Activated naive CD4-positive, alpha-beta T cell treated with anti-CD3 and anti-CD28 coated beads, Interleukin-2, amount 50 U/mL, for 72 hours (primary cell): ENCODE measurements at places on chromosomes 7 and 10. TPM values are rescaled to one million over a fixed set of nuclear protein-coding genes. Genes with fewer than 3 reads are reported as not detected.
A peak's percentile ranks its signal among the peaks of the same experiment; 100 is the strongest.

FFAR4 gene
- total RNA-seq = not detected

SLC37A3 gene
- 55.6 TPM for total RNA-seq

PCLO gene
- not detected for total RNA-seq

TMEM270 gene
- total RNA-seq = not detected

GPR85 gene
- total RNA-seq = not detected

SHTN1 gene
- not detected for total RNA-seq

CDCA7L gene
- total RNA-seq = 92.3 TPM

NPFFR1 gene
- not detected for total RNA-seq

KCP gene
- total RNA-seq = 0.16 TPM

TSPAN15 gene
- 1.3 TPM for total RNA-seq

ITGA8 gene
- not detected for total RNA-seq

MAGI2 gene
- total RNA-seq = not detected

ACBD7 gene
- 3.1 TPM for total RNA-seq

GRCh38 chr7:47587351-47587750 lies 5.4 kb upstream of the TNS3 start:
- no peak for DNase-seq

- DNase-seq = no peak
These were observed 449.6 kb downstream of the KCNMA1 start for GRCh38 chr10:77188000-77188395.

DNA sequence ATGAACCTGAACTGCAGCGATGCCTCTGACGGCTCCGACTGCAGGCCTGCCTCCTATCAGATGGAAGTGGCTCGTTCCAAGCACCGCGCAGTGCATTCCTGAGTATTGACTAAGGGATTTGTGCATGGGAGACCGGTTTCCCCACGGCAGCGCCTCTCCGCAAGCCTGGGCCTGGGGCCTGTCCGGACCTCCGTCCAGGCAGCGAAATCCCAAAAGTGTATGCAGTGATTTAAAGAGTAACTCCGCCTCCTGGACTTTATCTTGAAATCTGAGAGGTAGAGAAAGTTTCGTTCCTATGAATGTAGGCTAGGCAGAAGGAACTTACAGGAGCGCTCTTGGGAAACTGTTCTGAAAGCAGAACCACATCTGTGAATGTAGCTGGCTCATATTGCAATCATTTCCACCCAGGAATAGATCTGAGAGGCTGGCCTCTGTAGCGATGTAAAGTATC lies 106.2 kb upstream of the CELF2 start:
- no peak for DNase-seq

GRCh38 chr7:4700577-4701235 lies 18.6 kb downstream of the FOXK1 start:
- DNase-seq = no peak

DNA sequence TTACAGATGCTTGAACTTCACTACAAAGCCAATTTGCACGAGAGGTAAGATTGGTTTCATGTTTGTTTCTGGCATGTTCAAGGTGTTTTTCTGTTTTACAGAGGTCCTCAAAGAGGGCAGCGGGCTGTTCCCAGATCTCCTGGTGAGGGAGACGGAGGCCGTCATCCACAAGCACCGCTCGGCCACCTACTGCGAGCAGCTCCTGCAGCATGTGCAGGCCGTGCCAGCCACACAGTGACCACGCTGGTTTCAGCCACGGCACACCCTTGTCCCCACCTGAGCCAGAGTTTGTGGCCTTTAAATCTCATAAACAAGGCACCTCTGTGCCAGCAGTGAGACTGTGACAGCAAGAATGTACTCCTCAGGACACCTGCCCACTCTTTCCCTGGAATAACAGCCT lies 46.9 kb upstream of the SUN1 start:
- no peak for DNase-seq

DNA sequence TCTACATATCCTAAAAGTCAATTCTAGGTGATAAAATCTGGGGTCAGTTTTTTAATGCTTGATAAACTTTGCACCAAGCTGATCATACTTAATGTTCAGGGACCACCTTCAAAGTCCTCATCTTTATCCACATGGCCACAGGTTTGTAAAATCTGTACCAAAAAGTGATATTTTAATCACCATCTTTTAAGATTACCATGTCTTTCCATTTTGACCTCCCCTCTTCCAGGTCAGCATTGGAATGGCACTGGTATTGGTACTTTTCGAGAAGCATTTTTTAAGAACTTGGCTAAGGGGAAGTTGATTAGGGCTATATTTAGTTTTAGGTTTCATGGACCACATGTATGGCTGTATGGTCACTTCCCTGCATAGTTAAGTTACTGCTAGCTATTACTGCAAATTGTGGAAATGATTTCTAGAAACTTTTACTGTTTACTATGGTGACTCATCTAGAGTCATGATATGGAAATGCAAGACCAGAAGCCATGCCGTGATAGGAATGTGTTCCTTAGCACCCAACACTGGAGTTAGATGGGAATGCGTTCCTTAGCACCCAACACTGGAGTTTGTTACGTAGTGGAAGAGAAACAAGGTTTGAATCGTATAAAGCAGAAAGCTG lies 50.8 kb upstream of the ABLIM1 start:
- no peak for DNase-seq

DNA sequence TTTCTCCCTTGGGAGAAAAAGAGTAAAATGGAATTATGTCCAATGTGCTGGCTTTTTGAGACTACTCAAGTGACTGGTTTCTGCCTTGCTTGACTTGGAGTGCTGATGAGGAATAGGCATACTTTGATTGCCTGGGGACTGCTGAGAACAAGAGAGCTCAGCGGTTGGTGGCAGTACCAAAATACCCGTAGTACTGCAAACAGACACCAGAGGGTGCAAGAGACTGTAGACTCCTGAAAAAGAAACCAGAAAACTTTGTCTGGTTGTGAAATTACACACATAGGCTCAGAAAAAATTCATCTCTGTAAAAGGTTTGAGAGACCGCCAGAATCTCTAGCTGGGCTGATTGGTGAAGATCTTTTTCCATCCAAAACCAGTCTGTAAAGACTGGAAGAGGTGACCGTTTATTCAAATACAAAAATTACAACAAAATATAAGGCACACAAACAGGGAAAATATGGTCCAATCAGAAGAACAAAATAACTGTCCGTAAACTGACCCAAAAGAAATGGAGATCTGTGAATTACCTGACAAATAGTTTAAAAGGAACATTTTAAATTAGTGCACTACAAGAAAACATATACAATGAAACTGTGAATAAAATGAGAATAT lies 18.5 kb downstream of the BICC1 start:
- peak; percentile 68 for DNase-seq

DNA sequence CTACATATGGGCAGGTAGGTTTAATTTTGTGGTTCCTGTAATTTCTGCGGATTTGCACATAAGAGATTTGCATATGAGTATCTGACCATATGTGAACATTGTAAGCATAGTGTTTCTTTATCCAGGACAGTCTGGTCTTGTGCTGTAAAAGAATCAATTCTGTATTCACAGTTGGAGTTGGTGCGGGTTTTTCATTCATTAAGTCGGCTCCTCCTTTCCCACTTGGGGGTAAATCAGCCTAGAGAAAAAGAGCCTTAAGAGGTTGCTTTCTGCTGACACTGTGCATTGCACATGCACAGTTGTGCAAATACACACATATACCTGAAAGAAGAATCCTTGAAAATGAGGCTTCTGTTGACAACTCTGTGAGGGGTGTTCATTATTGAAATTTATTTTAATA lies 6.1 kb upstream of the CYP26C1 start:
- DNase-seq = no peak

DNA sequence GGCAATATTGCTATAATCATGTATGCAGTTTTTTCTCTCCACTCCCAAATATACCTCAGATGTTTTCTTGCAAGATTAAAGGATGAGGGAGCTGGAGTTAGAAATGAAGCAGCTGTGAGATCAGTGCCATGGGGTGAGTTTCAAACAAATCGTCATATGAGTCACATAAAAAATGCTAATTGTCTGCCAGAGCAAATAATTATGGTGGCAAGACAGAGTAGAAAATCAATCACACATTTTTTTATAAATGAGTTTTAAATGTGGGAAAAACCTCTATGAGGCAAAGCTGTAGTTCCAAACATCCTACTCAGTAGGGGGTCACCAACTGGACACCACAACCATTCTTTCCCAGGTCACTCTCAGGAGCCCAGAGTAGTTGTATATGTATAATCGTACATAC lies 55.3 kb downstream of the CH25H start:
- DNase-seq = no peak

- no peak for DNase-seq
These were observed 62.0 kb upstream of the NRBF2 start for GRCh38 chr10:63071145-63071544.

DNA sequence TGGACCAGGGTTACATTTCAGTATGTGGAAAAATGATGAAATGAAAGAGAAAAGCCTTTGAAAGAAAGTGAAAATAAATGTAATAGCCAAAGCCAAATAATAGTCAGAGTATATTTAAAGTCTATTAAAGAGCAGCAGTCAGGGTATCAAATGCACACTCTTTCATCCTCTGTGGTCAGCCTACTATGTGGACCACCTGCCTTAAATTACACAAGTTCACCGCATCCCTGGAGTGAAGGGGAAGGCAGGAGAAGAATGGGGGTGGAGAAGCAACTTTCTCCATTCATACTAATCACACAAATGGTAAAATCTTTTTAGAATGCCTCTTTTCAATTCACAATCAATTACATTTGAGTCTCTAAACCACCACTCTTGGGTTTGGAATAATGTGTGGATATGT lies 16.0 kb downstream of the TWIST1 start:
- no peak for DNase-seq

- no peak for DNase-seq
These were observed 45.9 kb downstream of the GATA3 start for GRCh38 chr10:8100366-8100765.

- DNase-seq = no peak
These were observed 116.0 kb downstream of the LARP4B start for GRCh38 chr10:815338-816090.

DNA sequence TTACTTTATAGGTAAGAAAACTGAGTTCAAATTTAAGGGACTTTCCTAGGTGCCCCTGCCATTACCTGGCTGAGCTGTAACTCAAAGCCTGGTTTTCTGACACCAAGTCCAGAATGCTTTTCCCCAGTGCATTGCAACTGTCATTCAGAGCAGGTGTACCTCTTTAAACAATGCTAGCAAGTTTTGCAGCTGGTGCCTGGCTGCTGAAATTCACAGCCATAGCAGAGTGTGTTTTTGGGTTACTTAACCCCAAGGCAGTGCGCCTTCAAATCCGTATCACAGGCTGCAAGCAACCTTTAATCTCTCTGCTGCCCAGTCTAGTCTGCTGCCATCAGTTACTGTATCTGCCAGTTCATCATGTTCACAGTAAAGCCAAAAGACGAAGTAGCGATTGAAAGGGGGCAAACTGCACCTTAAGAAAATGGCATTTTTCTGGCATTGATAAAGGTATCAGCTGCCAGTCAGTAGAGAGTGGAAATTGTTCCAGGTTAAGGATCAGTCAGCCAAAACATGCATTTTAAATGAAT lies 265.4 kb downstream of the CSTF2T start:
- no peak for DNase-seq

- no peak for DNase-seq
These were observed 714 bp upstream of the KCND2 start for GRCh38 chr7:120272261-120272660.

- DNase-seq = no peak
These were observed 79.6 kb downstream of the NHLRC2 start for GRCh38 chr10:113933894-113934532.

DNA sequence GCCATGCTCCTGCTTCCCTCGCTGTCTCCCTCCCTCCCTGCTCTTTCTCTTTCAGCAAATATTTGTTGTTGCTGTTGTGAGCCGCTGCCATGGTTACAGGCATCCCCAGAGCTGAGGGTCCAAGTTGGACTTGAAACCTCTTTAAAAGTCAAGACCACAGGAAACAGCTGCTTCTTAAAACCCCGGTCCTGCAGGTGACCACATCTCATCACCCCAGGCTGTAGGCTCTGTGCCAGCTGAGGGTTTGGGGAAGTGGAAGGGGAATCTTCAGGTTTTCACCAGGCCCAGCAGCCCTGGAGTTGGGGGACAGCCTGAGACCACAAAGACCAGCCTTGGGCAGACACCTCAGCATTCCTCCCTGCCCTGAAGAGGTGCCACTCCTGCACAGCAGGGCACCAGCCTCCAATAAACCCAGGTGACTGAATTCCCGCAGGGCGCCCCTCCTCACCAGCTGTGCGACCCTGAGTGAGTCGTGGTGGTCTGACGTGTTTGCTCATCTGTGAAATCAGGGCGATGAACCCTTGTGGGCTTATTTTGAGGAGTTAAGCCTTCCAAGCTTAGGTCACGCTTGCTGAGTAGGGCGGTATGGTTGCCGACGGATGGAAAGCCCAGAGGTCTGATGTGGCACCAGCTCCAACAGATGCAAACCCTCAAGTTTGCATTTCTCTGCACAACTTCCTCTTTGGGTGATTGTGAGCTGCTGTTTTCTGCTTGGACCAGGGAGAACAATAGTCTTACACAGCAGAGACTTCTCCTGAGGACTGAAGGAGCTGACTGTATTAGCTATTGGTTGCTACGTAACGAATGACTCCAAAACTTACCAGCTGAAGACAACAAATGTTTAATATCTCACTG lies 24.8 kb downstream of the NPTX2 start:
- DNase-seq = no peak

DNA sequence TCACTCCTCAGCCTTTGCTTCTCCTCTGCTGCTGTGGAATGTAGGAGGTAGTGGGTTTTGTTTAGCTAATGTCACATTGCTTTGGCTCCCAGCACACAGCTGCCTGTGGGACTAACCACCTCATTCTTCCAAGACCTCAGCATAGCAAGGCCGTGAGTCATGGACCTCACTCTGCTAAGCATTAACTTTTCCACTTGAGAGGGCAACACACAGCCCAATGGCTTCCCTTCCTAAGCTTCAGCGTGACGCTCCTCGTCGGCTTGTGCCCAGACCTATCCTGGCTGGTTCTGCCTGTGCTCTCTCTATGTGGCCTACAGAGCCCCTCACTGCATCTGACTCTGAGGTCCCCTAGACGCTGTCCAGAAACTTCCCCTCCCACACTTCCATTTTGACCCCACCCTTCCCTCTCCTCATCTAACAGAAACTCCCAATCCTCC lies 23.3 kb downstream of the MYOF start:
- DNase-seq = no peak

DNA sequence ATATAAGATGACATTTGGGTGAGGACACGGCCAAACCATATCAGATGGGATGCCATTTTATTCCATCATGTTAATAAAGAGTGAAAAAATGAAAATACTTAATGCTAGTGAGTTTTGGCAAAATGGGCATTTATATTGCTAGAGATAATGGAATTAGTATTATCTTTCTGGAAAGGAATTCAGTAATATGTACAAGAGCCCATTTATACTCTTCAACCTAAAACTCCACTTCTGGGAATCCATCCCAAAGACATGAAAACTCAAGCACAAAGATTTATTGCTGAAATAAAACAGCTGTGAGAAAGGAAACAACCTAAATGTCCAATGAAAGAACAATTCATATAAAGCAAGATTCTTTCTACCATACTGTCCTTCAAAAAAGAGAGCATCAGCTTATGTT lies 96.0 kb upstream of the TMEM168 start:
- DNase-seq = no peak

GRCh38 chr10:78512205-78512550 lies 478.5 kb downstream of the RPS24 start:
- no peak for DNase-seq
